T-helper 2 cell (primary cell): ENCODE measurements at places on chromosomes 4 and X.

DNA sequence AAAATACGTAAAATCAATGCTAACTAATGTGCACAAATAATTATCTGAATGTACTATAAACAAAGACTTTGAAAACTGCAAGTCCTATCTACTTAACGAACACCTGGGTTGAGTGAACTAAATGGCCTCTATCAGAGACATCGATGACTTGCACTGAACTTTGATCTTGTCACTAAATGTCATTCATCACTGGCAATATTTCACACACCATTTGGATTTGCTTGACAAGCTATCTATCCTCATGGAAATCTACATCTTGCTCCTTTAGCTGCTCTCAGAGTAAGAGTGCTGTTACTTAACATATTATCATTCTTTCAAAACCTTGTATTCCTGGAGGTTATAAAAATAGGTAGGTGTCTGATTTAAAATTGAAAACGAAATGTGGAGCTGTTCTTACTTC lies 289.3 kb downstream of the TLL1 start:
- no peak for DNase-seq

DNA sequence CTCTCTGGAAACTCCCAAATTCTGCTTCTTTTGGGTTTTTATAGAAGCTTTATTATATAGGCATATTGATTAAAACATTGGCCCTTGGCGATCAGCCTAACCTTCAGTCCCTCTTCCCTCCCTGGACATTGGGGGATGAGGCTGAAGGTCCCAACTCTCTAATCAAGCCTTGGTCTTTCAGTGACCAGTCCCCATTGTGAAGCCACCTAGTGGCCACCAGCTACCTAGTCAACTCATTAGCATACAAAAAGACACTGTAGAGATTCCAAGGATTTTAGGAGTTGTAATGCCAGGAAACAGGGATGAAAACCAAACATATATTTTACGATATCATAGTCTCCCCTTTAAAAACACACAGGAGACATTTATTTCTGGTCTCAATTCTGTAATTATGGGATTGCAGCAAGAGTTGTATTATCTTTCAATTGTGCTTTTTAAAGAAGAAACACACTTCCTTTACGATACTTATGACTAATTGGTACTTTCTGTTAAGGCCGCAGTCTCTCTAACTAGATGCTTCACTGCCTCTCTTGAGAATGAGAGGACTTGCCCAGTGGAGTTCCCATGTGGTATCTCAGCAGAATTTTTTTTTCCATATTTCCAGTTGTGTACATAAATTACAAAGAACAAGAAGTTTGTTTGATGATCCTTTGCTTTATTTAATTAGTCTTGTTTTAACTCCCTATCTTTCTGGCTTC lies 58.2 kb downstream of the WDR17 start:
- DNase-seq = no peak

- DNase-seq = no peak
These were observed 28.1 kb downstream of the RS1 start for GRCh38 chrX:18643853-18644252.

DNA sequence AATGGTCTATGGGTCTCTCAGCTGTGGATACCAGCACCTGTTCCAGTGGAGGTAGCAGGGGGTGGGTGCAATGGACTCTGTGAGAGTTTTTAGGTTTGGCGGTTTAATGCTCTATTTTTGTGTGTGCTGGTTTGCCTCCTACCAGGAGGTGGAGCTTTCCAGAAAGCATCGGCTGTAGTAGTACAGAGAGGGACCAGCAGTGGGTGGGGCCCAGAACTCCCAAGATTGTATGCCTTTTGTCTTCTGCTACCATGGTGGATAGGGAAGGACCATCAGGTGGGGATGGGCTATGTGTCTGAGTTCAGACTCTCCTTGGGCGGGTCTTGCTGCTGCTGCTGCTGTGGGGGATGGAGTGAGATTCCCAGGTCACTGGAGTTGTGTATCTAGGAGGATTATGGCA lies 557.2 kb upstream of the GRID2 start:
- DNase-seq = no peak

GRCh38 chr4:143407474-143407873 lies 70.8 kb downstream of the GAB1 start:
- DNase-seq = no peak

DNA sequence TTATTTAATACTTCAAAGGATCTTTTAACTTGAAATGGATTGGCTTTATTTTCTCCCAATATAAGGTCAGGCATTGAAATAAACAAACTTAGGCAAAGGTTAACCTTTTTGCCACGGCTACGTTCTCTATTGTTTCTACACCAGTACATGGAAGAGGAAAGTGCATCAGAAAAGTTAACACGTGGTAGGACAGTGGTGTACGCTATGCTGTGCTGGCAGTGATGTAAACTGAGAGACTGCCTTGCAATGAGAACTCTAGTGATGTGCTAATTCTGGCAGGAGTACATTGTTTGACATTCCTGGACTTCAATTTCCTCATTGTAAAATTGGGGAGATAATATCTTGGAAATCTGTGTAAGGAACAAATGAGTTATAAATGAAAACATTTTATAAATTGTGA lies 208.2 kb downstream of the TMA16 start:
- no peak for DNase-seq

GRCh38 chr4:13102092-13102742 lies 381.9 kb downstream of the RAB28 start:
- DNase-seq = no peak

DNA sequence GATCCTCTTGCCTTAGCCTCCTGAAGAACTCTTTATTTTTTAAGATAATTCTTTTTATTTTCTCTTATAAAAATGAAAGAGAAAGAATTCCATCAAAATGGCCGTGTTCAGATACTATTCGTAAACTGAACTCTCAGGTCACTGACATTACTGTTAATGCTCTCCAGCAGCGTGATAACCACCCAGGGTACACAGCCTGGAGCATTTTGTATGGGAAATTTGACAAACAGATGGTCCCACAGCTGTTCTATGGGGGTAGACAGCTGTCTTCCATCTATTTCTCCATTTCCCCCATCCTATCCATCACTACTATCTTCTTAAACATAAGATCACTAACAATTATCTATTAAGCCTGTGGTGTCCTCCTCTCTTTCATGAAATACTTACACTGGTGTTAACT lies 47.8 kb downstream of the SYNPO2 start:
- DNase-seq = no peak

- DNase-seq = no peak
These were observed 608.4 kb downstream of the RAB28 start for GRCh38 chr4:12875640-12876243.

- DNase-seq = no peak
These were observed 42.6 kb downstream of the ELF2 start for GRCh38 chr4:139134403-139134802.

DNA sequence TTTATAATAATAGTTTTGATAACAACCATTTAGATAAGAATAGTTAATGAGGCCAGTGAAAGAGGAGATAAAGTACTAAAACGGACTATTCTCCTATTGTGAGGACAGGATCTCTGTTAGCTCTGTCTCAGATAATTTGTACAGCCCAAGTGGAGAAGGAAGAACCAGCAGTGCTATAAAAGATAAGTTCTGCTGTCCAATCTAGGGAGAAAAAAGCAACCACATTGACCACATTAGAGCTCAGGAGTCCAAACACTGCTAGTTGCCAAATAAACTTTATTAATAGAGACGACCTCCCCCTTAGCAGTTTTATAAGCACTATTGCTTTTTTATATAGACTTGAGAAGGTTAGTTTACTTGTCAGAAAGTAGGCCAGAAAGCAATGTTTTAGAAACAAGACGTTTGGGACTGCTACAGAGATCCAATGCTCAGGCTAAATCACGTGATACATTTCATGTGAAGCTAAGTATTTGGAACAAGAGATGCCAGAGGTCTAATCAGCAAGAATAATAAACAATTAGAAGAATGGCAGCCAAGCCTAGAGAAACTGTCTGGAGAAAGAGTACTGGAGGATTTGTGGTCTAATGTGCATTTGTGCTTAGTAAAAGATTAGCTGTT lies 15.9 kb downstream of the IL15 start:
- DNase-seq = no peak

DNA sequence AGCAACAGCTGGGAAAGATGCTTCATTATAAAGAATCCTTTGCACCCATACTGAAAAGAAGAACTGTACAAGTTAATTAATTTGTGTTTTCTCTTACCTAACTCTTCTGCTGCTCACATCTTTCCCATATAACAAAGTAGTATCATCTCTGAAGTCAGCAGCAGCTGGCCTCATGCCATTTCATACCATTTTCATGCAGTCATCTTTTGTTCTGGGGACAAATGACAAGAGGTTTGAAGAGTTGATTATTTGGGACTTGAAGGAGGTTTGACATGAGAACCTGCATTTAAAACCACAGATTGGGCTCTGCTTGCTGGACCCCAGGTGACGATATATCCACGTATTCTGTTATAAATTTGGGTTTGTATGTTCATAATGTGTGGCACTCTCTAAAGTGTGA lies 430.3 kb downstream of the SPRY1 start:
- no peak for DNase-seq
